ENCODE measurements at places on chromosomes 13 and 19.

DNA sequence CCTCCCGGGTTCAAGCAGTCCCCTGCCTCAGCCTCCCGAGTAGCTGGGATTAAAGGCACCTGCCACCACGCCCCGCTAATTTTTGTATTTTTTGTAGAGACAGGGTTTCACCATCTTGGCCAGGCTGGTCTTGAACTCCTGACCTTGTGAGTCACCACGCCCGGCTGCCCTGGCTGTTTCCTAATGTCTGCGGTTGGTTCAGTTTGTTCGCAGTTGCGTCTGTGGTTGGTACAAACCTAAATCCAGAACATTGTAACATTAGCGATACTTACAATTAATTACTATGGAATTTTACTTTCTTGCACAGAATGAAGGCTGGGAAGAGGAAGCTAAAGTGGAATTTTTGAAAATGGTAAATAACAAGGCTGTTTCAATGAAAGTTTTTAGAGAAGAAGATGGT lies 38.1 kb downstream of the RNF17 start:
- no peak for DNase-seq

DNA sequence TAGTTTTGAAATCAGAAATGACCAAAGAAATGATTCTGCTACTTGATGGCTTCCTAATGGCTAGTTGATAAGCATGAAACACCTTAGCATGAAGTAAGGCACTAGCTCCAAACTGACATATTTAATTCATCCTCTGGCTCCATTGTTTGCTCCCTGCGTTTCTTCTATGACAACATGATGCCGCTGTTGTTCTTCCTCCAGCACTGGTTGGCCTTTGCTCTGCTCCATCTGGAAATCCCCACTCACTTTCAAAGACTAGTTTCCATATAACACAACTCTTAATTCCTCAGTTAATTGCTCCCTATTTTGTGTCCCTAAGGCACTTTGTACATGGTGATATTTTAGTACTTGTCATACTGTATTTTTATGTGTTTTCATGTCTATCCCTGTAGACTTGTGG lies 151.6 kb downstream of the GPC6 start:
- no peak for DNase-seq

GRCh38 chr19:10981252-10981895 lies 20.5 kb downstream of the SMARCA4 start:
- no peak for DNase-seq

DNA sequence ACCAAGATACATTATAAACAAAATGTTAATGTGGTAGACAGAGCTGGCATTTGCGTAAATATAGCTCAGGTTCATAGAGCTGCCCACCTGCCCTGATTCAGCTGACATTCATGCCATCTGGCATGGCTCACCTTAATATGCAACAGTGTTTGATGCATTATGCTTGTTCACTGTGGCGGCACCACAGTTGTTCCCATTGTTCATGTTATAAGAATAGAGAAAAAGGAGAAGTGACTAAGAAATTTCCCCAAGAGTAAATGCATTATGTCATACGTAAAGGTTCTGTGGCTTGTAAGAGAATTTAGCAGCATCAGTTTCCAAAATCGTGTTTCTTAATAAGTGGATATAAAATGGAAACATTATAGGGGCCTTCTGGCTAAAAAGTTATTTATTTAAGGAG lies 4.5 kb downstream of the CCNA1 start:
- DNase-seq, result no peak

DNA sequence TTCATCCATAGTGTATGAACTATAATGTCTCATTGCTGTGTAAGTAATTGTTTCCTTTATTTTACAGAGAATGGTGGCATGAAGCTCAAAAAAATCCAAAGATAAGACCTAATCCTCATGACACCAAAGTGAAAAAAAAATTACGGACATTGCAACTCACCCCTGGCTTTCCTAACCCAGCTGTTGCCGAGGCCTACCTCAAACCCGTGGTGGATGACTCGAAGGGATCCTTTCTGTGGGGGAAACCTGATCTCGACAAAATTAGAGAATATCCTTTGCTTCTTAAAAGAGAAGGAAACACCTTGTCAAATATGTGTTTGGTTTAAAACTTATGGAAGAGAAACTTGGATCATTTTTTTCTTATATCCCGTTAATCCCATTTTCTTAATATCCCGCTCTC lies 26.3 kb downstream of the ERCC5 start:
- no peak for DNase-seq

- peak; percentile 87 for DNase-seq
Observed at GRCh38 chr19:51688671-51689571, 4.2 kb upstream of the SPACA6 start.

DNA sequence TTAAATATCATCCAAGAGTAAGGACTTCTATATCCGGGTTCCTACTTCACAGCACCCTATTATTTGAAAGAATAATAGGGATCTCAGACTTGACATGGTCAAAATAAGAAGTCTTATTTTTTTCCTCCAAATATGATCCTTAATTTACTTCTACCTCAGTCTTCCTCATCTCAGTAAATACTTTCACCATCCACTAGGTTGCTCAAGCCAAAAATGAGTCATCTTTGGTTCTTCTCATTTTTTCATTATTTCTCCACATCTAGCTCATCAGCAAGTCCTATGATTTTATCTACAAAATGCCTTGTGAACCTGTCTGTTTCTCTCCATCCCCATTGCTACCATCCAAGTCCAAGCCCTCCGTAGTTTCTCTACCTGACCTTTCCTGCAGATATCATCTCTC lies 121.9 kb upstream of the GJB6 start:
- no peak for DNase-seq

DNA sequence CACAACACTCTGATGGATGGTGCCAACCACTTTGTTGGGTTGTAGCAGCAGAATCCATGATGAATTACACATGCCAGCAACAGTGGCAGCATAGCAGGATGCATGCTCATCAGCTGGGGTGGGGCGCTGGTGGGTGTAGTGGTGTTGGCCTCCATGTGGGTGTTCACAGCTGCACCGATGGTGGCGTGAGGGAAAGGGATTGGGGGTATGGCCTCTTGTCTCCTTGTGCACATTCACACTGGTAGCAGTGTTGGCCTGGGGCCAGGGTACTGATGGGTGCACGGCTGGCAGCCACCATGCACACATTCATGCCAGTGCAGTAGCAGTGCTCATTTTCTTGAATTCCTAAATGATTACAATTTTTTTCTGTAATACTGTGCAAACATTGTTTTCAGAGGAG lies 2748.8 kb upstream of the PCDH20 start:
- no peak for DNase-seq

DNA sequence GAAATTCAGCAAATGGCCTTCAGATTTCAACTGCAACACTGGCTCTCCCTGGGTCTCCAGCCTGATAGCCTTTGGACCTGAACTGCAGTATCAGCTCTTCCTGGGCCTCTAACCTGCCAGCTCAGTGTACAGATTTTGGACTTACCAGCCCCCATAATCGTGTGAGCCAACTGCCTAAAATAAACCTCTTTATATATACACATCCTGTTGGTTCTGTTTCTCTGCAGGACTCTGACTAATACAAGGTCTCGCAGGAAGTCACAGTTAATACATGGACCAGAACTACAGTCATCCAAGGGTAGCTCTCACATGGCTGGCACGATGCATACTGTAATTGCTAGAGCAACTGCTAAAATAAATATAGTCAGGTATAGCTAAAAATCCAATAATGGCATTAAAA lies 85.1 kb downstream of the KATNAL1 start:
- DNase-seq, result no peak

- DNase-seq, result no peak
Observed at GRCh38 chr13:111551204-111551820, 230.9 kb downstream of the TEX29 start.

DNA sequence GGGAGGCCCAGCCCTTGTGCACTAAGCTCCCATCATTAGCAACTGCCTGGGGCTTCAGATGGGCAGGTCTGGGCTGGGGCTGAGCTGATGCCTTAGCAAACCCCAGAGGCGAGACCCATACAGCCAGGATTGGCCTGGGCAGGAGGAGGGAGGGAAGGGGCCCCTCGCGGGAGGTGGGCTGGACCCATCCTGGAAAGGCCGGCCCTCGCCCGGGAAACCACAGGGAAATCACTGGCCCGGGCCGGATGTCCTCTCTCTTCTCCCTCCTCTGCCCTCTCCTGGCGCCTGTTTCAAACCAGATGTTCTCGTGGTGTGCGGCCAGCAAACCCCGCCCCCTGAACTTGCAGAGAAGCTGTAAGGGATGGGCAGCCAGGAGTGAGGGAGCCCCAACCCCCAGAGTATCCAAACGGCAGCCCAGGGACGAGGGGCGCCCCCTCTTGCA lies 43.1 kb downstream of the TMEM255B start:
- DNase-seq, result no peak

DNA sequence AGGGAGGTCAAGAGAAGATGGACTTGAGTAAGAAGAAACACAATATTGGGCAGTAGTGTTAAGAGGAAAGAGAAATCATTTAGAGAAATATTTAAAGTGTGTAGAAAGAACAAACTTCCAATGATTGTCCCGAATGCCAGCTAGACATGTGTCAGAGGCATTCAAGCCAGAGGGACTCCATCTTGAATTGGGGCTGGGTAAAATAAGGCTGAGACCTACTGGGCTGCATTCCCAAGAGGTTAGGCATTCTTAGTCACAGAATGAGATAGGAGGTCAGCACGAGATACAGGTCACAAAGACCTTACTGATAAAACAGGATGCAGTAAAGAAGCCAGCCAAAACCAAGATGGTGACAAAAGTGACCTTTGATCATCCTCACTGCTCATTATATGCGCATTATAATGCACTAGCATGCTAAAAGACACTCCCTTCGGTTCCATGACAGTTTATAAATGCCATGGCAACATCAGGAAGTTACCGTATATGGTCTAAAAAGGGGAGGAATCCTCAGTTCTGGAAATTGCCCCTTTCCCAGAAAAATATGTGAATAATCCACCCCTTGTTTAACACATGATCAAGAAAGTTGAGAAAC lies 127.0 kb upstream of the IPO5 start:
- no peak for DNase-seq

- DNase-seq, result no peak
Observed at GRCh38 chr13:40316301-40316700, 350.1 kb downstream of the FOXO1 start.

- DNase-seq, result no peak
Observed at GRCh38 chr19:7561325-7561724, 25.8 kb downstream of the PNPLA6 start.

DNA sequence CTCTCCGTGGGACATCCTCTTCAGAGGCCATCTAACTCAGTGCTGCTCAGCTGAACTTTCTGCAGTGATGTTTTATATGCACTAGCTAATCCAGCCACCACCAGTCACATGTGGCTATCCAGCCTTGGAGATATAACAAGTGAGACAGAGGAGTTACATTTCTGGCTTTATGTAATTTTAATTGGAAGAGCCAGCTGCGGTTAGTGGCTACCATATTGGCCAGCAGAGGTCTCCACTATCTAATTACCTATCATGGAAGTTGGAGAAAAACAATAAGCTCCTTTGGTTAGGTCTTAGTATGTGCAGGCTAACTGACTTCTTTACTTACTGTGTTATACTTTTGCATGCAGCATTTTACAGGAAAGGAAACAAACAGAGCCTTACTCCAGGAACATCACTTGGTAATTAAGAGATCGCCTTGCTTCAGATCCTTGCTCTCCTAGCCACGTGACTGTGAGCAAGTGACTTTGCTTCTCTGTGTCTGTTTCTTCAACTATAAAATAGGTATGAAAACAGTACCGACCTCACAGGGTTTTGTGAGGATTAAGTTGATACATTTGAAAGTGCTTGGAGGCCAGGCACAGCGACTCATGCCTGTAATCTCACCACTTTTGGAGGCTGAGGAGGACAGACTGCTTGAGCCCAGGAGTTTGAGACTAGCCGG lies 1.6 kb upstream of the KLK10 start:
- DNase-seq, result no peak

- DNase-seq, result no peak
Observed at GRCh38 chr13:114230117-114230516, 4.6 kb upstream of the CDC16 start.

DNA sequence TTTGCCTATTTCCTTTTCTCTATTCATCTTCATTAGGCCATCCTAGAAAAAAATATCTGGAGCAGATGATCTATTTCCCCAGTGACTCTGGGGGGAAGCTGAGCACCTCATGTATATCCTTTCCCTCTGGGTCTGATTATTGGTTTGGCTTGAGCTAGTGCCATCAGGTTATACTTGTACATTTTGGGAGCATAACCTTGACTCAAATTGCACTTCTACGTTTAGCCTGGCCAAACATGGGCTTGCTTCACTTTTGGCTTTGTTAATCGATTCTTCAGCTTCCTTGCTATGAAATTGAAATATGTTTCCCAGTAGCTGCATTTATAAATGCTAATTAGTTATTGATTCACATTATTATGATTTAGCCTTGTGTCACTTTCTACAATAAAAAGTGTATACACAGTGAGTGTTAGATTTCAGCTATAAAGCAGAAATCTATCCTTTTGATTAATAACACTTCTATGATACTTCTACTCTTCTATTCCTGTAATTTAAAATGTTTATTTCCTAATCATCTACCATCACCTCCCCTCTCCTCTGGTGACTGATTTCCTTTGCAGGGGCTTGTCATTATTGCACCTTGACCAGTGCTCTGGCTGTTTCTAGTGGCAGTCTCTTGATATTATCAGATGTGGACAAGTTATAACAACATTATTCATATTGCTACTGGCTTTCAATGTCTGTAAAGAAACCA lies 37.3 kb downstream of the TNFSF11 start:
- no peak for DNase-seq

DNA sequence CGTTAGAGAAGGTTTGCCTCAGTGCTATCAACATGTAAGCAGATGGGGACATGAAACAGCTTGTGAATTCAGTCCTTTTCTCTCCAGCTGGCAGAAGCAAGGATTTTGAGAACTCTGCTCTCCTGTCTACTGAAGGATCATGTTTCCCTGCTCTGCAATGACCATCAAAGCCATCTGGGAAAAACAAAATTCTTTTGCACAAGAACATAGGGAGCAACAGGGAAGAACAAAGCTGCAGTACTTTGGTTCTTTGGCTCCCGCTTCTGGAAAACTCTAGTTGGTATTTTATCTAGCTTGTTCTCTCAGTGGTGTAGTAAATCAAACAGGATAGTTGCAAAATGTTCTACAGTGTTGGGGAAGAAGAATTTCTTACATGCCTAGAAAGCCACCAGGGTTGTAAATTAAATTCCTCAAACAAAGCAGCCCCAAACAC lies 270.4 kb downstream of the ENOX1 start:
- no peak for DNase-seq

DNA sequence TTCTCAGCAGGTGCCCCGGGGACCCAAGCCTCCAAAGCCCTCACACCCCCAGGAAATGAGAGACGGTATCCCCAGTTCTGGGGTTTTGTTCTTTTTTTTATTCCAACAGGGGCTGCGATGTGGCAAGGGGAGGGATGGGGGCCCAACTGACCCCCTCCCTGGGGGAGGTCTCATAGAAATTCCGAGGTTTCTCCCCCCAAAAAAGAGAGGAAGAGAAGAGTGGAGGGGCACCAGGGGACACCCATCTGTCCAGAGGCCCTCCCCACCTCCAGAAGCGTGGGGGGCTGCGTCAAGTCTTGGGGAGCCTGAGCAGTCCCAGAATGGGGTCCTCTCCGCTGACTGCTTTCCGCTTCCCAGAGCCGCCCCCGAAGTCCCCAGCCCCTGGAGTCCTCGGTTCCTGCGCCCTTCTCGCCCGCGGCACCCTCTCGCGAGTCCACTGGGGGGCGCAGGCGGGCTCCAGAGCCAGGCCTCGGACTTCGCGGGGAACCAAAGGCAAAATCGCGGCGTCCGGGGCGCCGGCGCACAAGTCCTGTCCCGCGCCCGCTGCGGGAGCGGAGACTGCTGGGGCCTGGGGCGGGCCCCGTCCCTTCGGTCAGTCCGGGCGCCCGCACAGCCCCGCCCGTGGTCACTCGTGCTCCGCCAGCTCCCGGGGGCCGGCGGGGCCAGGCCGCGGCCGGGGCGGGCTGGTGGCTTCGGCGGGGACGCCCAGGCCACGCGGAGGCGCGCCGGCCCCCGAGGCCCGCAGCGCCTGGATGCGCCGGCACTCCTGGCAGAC lies 4.4 kb upstream of the ATP1A3 start:
- DNase-seq, result no peak

Data from nucleus accumbens (tissue), 56 donors.